ENCODE measurements at places on chromosomes 11 and 22.

DNA sequence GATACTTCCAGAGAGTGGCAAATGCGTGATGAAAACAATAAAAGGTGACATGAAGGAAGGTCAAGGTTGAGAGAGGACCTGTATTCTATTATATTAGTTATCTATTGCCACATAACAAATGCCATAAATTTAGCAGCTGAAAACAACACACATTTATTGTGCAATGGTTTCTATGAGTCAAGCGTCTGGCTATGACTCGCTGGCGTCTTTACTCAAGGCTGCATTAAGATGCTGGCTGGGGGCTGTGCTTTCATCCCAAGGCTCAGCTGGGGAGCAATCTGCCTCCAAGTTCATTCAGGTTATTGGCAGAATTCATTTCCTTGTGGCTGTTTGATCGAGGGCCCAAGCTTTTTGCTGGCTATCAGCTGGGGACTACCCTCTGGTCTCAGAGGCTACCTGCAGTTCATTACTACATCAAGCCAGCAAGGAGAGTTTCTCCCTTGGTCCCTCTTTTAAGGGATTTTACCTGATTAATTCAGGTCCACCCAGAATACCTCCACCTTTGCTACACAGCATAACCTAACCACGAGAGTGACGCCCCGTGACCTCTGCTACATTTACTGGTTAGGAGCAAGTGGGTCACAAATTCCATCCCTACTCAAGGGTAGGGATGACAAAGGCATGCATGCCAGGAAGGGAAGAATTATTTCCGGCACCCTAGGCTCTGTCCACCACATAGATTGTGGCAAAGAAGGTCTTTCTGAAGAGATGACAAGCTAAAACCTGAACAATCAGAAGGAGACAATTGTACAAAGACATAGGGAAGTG is 549.1 kb downstream of the MN1 start:
- DNase-seq = no peak

- DNase-seq = no peak
Observed at GRCh38 chr11:65577756-65578109, 1.9 kb downstream of the EHBP1L1 start.

DNA sequence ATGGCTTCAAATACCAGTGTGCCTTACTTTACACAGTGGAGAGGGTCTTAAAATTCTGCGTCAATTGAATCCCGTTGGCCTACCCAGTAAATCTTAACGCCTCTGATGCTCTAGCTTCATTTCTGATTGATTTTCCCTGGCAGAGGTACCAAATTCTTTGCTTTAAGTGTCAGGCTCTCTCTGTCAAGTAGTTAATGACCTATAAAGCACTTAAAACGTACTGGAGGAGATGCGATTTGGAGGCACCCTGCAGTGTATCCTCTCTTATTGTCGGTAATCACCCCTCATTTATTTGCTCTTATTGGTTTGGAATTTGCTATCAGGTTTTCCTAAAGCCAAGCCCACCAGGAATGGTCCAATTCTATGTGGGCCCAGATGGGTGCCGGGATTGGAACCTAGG is 59.2 kb downstream of the NFAM1 start:
- no peak for DNase-seq

DNA sequence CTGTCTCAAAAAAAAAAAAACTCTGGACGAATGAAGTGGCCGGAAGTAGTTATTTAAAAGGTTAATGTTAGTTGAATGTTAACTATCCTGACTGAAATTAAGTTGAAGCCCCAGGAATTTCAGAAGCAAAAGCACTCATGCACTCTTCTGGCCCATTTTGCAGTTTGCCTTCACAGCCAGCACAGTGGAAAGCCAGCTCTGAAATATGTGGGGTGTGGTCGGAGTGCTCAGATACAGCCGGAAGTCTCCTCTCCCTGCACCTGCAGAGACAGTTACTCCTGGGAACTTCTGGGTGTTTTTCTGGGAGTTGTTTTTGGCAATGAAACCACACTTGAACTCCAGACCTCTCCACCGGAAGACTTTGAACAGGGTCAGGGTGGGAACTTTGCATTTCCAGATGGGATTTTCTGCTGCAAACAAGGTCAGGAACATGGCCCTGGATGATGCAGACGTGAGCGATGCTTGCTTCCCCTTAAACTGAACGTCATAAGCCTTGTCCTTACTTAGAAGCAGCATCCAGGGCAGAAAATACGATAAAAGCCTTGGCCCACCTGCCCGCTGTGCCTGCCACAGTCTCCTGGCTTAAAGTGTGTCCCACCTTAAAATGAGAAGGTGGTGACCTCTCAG is 21.5 kb upstream of the CABP2 start:
- no peak for DNase-seq

- DNase-seq = peak; percentile 66
Observed at GRCh38 chr11:69670158-69670845, 4.9 kb downstream of the LTO1 start.

Data from CD4-positive, alpha-beta T cell treated with Interleukin-17A for 4 hours (primary cell).